ENCODE measurements at places on chromosomes 6 and 20.

DNA sequence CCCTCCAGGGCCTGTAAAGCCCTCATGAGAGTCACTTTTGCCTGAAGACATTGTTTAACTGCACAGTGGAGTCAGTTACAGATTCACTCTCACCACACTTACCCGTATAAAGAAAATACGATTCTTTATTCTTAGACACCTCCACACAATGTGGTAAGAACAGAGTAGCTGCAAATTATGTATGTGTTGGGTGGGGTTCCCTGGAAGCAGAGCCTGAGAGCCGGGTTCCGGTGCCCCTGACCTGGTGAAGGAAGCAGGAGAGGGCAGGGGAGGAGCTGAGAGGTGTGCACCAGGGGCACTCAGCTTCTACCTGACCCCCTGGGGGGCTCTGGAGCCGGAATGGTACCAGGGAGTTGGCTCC, 11.5 kb downstream of the BANF2 start:
- no peak for DNase-seq

DNA sequence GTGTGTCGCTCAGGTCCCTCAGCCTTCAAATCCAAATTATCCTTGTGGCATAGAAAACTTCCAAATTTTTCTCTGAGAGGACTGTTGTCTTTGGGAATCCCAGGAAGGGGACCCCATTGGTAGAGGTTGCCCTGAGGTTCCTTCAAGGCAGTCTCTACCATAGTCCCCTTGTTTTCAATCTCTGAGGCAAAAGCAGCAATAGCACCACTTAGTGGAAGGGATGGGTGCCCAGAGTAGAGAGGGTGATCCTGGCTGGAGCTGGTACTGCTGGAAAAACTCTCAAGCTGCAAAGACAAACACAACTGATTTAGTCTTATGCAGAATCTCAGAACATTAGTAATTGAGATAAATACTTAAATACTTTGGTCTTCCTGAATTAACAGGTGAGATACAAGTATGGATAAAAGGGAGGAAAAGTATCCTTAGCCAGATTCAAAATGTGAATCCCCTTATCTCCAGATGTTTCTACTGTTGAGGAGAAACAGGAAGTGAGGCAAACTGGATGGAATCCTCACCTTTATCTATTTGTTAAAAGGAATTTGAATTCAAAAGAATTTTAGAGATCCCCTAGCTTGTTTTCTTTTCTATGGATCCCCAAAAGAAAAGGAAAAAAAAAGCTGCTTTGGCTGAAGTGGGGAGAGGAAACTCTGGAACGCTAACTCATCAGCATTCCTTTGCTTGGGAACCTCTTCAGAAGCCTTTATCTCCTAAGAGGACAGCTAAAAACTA, 13.4 kb downstream of the ZNF318 start:
- DNase-seq, result no peak

DNA sequence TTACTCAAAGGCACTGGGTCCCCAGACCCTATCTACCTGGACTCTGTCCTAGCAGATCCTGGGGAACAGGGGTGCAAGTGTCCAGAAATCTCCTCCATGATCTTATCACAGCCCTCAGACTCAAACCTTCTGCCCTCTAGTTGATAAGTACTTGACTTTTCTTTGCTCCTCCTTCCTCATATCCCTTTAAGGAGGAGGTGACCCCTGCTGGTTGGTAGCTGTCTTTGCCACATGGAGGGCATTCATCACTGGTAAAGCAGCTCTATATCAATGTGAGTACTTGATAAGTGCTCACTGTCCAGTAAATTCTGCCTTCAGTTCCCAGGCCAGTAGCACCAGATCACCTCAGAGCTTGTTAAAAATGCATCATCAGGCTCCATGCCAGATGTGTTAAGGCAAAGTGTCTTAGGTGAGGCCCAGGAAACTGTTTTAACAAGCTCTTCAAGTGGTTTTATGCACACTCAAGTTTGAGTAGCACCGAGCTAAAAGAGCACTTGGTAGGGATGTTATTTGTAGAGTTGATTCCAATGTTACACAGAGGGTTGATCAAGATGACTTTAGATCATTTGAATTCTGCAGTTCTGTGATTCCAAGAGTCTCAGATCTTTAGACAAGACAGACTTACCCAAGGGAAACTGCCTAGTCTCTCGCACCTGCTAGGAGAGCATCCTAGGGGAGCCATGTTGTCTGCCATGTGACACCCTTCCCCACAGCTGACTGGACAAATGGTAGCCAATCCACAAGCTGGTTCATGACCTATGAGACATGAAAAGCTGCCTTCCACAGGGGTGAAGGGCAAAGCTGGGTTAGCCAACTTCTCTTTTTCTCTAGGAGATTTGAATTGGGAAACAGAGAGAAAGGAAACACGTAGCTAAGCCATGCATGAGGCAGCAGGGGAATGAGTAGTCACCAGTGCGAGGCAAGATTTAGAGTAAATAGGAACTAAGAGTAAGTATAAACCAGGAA, 18.6 kb downstream of the TREML2 start:
- DNase-seq, result peak; percentile 56

DNA sequence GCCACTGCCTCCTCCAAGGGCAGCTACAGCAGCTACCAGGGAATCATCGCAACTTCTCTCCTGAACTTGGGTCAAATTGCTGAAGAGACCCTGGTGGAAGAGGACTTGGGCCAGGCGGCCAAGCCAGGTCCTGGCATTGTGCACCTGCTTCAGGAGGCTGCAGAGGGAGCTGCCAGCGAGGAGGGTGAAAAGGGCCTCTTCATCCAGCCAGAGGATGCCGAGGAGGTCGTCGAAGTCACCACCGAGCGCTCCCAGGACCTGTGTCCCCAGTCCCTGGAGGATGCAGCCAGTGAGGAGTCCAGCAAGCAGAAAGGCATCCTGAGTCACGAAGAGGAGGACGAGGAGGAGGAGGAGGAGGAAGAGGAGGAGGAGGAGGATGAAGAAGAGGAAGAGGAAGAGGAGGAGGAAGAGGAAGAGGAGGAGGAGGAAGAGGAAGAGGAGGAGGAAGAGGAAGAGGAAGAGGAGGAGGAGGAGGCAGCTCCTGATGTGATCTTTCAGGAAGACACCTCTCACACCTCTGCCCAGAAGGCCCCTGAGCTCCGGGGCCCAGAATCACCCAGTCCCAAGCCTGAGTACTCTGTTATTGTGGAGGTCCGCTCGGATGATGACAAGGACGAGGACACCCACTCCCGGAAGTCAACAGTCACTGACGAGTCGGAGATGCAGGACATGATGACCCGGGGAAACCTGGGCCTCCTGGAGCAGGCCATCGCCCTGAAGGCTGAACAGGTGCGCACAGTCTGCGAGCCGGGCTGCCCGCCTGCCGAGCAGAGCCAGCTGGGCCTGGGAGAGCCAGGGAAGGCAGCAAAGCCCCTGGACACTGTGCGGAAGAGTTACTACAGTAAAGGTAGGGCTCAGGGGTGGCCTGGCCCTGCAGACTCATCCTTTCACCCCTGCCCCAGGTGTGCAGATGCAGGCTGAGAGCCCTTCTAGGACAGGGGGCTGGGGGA, 43.7 kb downstream of the MYT1 start:
- no peak for DNase-seq

DNA sequence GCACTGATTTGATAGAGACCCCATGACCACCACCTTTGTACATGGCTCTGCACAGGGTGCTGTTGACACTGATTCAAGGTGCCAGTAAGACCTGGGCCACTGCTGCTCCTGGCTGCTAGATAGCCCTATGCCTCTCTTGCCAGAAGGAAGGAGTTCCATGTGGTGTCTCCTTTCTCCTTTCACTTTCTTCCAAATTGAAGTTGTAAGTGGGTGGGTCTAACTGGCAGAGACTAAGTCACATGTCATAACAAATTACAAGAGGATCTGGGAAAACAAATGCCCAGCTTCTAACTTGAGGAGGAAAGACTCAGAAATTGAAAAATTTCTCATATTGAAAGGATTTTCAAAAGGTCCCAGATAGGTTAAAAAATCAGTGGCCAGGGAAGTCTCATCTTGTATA, 116.8 kb downstream of the TFAP2B start:
- no peak for DNase-seq

DNA sequence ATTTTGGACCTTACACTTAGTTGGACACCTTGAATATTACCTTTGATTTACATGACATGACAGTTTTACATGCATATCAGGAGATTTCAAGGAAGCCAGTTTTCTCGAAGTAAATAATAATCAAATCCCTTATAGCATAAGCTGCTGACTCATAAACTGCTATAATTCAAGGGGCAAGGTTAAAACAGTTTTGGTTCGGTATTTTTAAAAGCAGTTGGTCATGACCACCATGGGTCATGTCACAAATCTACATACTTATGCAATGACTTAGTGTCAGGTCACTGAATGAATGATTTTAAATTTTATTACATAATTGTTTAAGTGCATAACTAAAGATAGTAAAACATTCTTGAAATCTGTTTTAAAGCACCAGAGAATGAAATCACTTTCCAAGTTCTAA, 158.0 kb downstream of the DST start:
- peak; percentile 7 for DNase-seq
